ENCODE measurements at places on chromosomes 2 and 18.

- no peak for DNase-seq
Measured at GRCh38 chr2:39289609-39290008, 45.8 kb upstream of the CDKL4 start.

DNA sequence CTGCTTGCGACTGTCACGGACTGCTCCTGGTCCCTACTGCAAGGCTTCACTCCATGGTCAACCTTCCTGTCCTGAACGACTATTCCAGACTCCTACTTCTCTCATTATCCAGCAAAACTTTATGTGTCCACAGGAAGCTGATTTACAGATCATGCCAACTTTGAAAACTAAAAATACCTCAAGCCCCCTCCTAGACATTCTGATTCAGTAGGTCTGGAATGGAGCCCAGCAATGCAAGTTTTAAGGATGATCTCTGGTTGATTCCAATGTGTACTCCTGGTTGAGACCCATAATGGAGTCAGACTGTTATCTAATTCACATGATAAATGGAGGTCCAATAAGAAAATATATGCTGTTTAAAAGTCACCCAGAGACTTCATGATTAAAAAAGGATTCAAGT lies 13.1 kb upstream of the LRATD1 start:
- no peak for DNase-seq

- no peak for DNase-seq
Measured at GRCh38 chr2:46779447-46779941, 136.1 kb downstream of the MCFD2 start.

GRCh38 chr2:219249203-219249980 lies 3.7 kb upstream of the TUBA4B start:
- peak; percentile 97 for DNase-seq
